ENCODE measurements at places on chromosomes 3 and 15.

GRCh38 chr3:8581806-8582445, 62.7 kb downstream of the SSUH2 start:
- no peak for DNase-seq

DNA sequence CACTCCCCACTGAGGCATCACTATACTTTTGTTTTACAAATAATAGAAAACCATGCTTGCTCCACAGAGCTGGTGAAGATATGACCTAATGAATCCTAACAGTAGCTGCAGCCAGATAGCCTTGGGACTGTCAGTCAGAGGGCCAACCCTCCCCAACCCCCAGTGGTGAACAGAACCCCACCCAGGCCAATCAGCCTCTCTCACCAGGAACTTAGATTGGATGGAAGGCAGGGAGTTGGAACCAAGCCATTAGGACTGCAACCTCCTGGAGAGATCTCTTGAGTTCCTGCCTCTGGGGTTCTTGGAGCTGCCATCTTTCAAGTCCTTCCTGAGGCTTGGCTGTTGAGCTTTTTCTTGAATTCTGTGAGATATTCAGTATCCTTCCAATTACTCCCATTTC, 3.0 kb upstream of the MRPS22 start:
- DNase-seq: no peak

DNA sequence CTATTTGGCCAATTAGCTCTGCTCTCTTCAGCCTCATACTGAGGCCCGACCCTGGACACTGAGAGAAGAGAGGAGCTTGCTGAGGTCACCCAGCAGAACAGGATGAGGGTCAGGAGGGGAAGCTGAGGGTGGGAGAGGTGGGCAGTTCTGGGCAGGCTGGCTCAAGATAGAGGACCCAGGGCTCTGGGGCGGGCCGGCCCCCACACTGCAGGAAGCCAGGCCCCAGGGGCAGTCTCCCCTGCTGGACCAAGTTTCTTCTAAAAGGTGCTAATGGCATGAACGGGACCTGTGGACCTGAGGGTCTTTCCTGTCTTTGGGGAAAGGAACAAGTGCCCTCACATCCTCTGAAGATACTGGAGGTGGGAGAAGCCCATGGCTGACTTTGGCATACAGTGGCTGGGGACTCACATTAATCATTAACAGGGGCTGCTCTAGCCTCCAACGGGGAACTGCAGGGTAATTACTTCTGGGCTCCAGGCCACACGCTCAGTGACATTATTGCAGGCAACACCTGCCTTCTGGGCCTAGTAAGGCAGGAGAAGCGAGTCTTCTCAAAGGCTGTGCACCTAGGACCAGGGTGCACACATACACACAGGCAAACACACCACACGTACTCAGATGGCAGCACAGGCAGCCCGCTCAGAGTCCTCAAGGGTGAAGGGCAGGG, 10.6 kb downstream of the HCN4 start:
- no peak for DNase-seq

GRCh38 chr3:33441225-33441976, 1.2 kb upstream of the UBP1 start:
- no peak for DNase-seq

DNA sequence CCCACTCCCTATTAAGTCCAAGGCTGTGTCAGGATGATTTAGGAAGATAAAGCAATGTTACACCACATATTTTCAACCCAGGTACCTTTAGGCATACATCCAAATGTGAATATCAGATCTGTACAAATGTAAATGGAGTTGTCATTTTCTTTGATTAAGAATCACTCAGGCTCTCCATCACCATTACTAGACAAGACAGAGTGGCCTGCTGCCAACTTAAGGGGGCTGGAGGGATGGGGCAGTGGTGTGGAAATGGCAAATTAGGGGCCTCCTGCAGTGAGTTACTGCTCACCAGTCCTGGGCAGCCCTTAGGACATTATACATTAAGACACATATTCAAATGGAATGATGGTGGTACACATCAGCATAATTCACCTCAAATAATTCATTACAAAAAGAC, 211.0 kb downstream of the TNIK start:
- DNase-seq: no peak

DNA sequence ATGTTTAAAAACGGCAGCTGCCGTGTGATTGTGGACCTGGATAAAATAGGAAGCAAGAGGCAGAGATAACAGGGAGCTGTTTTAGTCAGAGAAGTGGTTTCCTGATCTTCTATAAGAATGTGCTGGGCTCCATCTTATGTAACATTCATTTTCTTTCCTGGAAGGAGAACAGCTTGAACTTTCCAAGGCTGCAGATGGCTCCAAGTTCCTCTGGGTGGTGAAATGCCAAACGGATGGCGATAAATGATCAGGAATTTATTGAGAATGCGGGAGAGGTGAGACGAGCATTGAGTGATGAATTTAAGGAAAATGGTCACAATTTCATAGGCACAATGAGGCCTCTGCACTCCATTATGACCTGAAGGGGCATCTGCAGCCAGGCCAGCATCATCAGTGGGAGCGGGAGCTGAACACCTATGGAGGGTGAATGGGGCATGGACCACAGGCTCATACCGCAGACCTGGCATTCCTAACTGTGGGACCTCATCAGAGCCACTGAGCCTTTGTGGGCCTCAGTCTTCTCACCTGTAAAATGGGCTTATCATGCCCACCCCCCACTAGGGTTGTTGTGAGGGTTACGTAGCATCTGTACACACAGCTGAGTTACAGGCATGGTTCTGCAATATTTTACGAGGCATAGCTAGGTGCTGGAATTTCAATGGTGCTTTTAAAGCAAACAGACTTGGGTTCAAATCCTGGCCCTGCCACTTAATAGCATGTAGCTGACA, 17.1 kb downstream of the MGLL start:
- no peak for DNase-seq

DNA sequence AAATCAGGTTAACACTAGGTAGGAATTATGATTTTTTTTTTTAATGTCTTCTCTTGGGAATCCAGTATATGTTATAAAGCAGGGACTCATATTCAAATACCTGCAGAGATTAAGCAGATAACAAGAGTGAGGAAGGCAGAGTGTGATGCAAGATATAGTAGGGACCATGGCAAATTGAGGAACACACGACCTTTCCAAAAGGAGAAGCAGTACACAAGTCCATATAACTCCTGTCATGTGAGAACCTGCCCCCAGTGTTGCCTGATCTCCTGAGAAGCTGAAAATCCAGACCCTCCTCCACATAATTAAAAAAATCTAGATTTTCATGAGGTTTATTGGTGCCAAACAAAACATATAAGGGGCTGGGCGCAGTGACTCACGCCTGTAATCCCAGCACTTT, 3.6 kb downstream of the RFC4 start:
- DNase-seq: no peak

DNA sequence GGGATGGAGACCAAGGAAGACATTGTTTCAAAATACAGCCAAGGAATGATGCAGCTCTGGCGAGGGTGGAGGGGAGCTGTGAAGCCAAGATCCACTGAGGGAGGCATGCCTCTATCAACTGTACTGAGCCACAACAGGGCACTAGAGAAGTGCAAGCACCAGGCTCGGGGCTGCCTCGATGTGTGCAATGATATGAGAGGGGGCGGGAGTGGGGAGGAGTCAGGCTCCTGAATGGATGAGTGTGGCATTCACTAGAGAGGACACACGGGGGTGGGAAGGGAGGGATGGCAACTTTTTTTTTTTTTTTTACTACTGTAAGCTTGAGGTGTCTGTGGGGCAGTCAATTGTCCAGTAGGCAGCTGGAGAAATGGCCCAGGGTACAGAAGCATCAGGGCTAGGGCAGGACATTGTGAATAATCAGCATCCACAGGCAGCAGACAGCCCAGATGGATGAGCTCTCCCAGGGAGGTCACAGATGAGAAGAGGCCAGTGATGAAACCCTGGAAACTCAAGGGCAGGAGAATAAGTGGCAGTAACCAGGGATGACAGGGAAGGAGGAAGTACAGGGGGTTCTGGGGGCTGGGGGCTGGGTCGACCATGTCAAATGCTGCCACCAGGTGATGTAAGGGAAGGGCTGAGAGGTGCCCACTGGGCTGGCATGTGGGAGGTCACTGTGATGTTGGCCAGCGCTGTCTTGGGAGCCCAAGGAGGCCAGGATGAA, 5.9 kb downstream of the STOML1 start:
- no peak for DNase-seq

GRCh38 chr3:127406309-127407025, 118.6 kb upstream of the PRR20G start:
- no peak for DNase-seq

- no peak for DNase-seq
These were observed 23.2 kb downstream of the SCN11A start for GRCh38 chr3:39028546-39028945.

GRCh38 chr3:179716226-179716625, 63.4 kb downstream of the USP13 start:
- DNase-seq: no peak

GRCh38 chr3:108100906-108101660, 10.3 kb upstream of the CD47 start:
- DNase-seq: no peak

DNA sequence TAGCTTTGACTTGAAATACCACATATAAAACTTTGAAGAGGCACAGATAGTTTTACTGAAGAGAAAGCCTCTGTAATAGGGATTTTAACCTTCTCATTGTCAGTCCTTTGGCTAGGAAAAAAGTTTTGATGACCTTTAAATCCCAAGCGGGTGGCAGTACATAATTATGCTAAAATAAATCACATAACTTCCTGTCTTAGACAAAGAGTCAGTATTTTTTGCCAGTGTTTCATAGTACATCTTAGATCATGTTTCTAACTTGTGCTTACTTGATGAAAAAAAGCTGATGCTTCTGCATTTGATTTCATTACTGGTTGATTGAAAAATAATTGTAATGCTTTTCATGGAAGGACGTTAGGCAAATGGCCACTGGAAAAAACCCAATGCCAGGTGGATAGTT, 5.8 kb downstream of the ST3GAL6 start:
- DNase-seq: no peak
